NCI-H446 treated with DMSO at 0.1 percent for 48 hours (cell line): ENCODE measurements at places on chromosomes 13 and 19.
A peak's percentile ranks its signal among the peaks of the same experiment; 100 is the strongest.

DNA sequence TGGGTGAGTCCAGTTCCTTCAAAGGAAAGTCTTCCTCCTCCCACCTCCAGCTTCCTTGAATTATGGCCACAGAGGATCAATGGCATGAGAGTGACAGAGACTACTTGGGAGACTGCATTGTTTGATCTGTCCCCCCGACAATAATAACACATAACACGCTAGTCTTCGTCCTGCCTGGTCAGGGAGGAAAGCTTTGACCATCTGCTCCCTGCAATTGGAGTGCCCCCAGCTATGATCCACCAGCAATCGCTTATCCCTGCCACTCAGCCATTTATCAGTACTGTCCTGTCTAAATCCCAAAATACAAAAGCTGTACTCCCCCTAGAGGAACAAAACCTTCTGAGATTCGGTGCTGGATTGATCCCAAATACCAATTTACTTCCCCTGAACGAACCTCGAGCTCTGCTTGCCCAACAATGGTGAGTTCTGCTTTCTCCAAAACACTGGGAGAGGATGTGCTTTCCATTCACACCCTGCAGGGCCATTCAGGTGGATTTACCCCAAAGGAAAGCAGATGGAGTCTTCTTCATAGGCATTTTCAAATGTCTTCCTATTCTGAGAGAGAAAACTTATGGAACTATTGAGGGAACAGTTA lies 466.7 kb downstream of the TSHZ3 start:
- no peak for DNase-seq

DNA sequence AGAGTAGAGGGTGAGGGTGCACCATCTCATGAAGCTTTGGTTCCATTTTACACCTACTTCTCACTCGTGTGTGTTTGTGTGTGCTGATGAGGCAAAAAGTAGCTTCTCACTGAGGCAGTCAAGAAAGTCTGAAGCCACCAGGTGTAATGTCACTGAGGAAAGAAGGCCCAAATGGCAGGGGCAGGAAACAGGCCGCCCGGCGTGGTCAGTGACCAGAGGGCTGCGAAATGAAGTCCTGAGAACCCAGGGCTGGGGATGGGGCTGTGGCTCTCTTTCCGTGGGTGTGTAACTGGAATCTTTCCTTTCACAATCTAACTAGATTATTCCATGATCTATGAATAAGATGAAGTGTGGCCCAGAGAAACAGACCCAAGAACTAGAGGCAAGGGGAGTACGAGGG lies 25.5 kb upstream of the TFDP1 start:
- no peak for DNase-seq

- DNase-seq: no peak
These were observed 24.1 kb upstream of the CASP14 start for GRCh38 chr19:15025217-15025616.

GRCh38 chr13:76778853-76779252 lies 107.4 kb downstream of the KCTD12 start:
- DNase-seq: no peak

- DNase-seq: peak; percentile 53
These were observed 61.4 kb upstream of the NFIC start for GRCh38 chr19:3304871-3305423.

- DNase-seq: no peak
These were observed 49.1 kb upstream of the EHD2 start for GRCh38 chr19:47663911-47664771.

GRCh38 chr13:100434010-100434763 lies 154.4 kb downstream of the GGACT start:
- DNase-seq: no peak

DNA sequence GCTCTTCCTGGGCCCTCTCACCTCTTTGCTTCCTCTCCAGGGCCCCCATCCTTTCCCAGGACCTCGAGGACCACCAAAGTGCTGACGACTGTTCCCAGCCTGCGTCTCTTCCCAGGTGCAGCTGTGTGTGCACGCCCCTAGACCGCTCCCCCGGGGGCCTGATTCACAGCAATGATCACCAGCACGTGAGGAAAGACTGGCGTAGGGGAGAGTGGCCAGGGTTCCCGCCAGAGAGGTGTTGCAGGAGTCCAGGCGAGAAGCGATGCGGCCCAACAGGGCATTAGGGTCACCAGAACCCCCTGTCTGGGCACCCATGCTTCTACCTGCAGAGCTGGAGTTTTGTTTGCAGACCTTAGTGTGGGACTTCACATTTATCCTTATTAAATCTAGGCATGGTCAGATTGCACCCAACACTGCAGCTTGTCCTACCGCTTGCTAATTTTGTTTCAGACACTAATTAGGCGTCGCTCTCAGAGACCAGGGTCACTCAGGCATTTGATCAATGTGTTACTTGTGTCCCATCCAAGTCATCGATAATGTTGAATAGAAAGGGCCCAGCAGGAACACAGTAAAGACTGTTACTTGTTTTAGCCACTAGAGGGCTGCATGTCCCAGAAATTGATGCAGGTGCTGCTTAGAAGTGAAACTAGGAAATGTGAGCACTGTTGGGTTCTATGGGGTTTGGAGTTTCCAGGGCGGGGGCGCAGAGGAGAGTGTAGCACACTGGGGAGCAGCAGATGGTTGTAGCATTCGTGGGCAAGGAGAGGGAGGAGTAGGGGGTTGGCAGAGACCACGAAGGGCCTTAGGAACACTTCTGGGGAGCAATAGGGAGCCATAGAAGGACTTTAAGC lies 53.2 kb downstream of the CDADC1 start:
- peak; percentile 29 for DNase-seq

DNA sequence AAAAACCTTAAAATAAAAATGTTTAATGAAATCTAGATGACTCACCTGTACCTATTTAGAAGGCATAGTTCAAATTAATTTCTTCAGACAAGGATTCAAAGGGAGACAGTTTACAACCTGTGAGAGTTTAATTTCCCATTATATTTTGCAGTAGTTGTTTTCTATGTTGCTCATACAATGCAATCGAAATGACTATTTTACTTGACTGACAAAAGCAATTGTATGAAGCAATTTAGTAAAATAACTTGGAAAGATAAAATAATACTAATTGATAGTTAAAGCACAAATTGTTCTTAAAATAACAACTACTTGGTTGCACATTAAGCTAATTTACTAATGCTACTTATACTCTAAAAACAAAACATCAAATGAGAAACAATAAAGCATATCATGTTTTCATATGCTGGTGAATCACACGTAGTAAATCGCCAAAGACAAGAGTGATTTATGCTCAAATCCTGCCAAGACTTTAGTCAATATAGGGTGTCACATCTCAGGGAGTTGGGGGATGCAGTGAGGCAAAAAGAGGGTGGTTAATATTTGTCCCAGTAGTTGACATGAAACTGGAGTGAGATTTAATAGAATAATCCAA lies 6.4 kb downstream of the DACH1 start:
- DNase-seq: peak; percentile 25

DNA sequence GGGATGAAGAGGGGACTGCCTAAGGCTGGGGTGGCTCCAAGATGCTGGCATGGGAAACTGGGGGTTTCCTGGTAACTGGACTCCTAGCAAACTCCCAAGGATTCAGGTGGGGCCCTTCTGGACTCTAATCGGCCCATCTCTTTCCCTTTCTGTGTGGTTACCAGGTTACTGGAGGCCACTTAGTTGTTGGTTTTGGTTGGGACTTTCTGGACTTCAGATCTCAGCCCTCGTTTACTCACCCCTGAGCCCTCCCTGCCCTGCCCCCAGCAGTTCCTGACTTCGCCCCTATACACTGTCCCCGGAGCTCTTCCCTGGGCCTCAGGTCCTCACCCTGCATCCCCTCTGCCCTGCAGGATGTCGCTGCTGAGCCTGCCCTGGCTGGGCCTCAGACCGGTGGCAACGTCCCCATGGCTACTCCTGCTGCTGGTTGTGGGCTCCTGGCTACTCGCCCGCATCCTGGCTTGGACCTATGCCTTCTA lies 328 bp downstream of the CYP4F12 start:
- no peak for DNase-seq

DNA sequence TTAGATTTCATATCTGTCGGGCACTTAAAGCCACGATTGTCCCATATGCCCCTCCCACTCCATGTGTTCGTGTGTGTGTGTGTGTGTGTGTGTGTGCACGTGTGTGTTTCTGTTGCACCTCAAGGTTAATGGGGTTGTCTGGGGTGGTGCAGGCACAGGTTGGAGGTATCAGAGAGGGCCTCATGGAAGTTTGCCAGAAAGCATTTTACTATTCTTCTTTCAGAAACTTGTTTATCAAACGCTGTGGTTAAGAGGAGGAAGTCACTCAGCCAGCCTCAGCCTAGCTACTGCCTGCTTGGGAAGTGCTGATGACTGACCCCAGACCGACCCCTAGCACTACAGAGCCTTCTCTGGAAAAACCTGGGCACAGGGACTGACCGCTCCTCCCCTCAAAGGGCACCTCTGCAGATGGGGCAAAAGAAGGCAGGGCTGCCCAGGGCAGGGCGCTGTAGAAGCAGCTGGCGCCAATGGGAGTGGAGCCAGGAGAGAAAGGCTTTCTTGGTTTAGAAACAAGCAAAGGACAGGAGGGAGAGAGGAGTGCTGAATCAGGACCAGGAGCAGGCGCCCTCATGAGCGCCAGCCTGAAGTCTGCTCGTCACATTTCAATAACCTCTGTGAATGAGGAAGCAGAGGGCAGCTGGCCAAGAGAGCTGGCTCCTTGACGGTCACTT lies 3.9 kb downstream of the SIAH3 start:
- peak; percentile 40 for DNase-seq

GRCh38 chr13:40124633-40125015 lies 469.2 kb downstream of the COG6 start:
- no peak for DNase-seq

- no peak for DNase-seq
These were observed 25.3 kb downstream of the CERS1 start for GRCh38 chr19:18870531-18871172.

DNA sequence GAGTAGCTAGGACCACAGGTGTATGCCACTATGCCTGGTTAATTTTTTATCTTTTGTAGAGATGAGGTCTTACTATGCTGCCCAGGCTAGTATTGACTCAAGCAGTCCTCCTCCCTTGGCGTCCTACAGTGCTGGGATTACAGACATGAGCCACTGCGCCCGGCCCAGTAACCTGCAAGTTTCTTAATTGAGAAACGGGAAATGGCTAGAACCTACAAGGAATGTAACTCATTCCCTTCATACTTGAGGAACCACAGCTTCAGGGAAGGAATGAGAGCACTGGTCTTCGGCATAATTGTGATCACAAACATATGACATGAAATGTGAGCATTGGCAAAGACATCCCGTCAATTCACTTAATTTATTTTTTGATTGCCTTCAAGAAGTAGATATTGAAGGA lies 157.0 kb downstream of the KLF5 start:
- no peak for DNase-seq

DNA sequence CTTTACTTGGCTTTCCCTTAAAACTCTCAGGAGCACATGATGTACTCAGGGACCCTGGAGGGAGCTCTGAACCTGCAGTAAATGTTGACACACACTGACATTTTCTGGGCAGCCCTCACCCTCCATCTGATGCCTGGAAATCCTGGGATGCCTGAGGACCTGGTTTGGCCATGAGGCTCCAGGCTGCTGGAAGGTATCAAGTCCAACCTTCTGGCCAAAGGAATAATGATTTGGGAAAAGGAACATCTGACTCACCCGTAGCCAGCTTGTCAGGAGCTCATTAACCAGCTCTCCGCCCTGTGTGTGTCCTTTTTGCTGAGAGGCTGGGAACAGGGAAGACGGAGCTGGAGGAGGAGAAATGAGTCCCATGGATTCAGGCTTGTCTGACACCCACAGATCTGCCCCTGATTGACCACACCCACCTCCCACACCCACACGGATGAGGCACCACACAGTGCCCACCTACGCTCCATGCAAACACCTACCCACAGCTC lies 10.3 kb downstream of the ZNF558 start:
- no peak for DNase-seq

- no peak for DNase-seq
These were observed 5.1 kb upstream of the KRTDAP start for GRCh38 chr19:35495107-35496064.

- no peak for DNase-seq
These were observed 310.6 kb downstream of the FGF14 start for GRCh38 chr13:102091231-102091630.

GRCh38 chr13:113373811-113374485 lies 10.0 kb upstream of the GRTP1 start:
- DNase-seq: no peak

DNA sequence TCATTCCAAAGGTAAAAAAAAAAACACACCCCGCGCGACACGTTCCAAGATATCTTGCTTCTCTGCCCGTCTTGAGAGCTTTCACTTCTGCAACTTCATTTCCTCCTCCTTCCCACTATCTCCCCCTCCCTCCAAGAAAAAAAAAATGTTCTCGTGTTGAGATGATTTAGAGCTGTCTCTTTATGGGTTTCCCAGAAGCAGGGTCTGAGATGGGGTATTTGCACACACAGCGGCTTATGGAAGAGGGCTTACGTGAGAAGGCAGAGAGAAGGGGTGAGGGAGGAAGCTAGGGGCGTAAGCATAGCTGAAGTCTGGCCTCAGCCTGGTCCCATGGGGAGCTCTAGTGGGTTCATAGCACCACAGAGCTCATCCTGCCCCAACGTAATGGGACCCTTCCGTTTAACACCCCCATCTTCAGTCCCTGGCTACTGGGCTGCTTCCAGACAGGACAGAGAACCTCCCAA lies 31.3 kb upstream of the USE1 start:
- no peak for DNase-seq

- no peak for DNase-seq
These were observed 505 bp downstream of the ZSWIM4 start for GRCh38 chr19:13795595-13796300.

DNA sequence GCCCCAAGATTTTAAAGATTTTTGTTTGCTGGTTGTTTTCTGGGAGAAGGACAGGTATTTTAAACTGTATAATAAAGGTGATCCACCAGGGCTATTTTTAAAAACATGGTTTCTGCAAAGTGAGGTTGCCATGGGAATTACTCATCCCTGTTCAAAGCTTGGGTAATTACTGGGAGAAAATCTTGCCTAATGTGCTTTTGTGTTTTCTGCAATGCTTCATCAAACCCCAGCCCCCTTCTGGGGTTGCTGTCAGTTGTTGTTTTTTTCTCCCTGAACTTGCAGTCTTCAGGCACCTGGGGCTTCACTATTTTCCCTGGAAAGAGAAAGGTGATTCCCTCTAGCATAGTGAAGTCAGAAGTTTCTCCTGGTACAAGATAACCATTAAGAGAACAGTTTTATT lies 277.2 kb downstream of the NALCN start:
- DNase-seq: no peak

GRCh38 chr19:10760273-10760944 lies 42.5 kb downstream of the DNM2 start:
- peak; percentile 24 for DNase-seq

DNA sequence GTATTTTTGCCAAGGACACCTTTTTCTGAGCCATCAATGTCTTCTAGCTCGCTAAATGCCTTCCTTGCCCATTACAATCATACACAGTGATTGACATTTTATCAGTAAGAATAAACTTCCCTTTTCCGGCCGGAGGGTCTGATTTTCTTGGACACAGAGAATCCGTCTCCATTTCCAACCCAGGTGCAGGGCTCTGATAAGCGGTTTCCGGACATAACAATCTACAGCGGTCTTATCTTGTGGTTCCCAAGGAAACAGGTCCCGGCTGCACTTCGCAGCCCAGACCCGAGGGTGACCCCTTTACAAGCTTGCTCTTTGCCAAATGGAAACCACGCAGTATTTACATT lies 5.1 kb upstream of the ZNF77 start:
- DNase-seq: no peak
